Natural killer cell treated with Interleukin-12 subunit alpha and Interleukin-12 subunit beta and Interleukin-15 and Interleukin-18, amount 100 ng/mL, for 72 hours (primary cell): ENCODE measurements at places on chromosomes 16 and 17. TPM values are rescaled to one million over a fixed set of nuclear protein-coding genes. Genes with fewer than 3 reads are reported as not detected.

The SPATA22 gene
- total RNA-seq, result not detected

The EVPLL gene
- not detected for total RNA-seq

The TBC1D3 gene
- total RNA-seq, result not detected

The TMEM235 gene
- not detected for total RNA-seq

The MGAT5B gene
- 0.59 TPM for total RNA-seq

The G6PC1 gene
- not detected for total RNA-seq

The TAT gene
- total RNA-seq, result not detected

The CTRB1 gene
- not detected for total RNA-seq

The TNP2 gene
- total RNA-seq, result not detected

The PRR35 gene
- 0.64 TPM for total RNA-seq

The CCL4L2 gene
- total RNA-seq, result 37.4 TPM

The RTN4RL1 gene
- total RNA-seq, result not detected

The MYH13 gene
- not detected for total RNA-seq

The TPSD1 gene
- total RNA-seq, result not detected

The TSPAN10 gene
- 0.50 TPM for total RNA-seq

The CACNG3 gene
- total RNA-seq, result not detected

The OGFOD3 gene
- total RNA-seq, result 29.7 TPM

The MILR1 gene
- 6.9 TPM for total RNA-seq

The CFAP97D1 gene
- total RNA-seq, result not detected

The VTN gene
- total RNA-seq, result 0.52 TPM

The ABCA10 gene
- total RNA-seq, result 2.0 TPM

The ABCA6 gene
- total RNA-seq, result 1.3 TPM

The GP1BA gene
- not detected for total RNA-seq

The AANAT gene
- total RNA-seq, result not detected

The ABCA8 gene
- total RNA-seq, result not detected

The SOX15 gene
- total RNA-seq, result 0.26 TPM

The HBM gene
- not detected for total RNA-seq

The SLC6A2 gene
- total RNA-seq, result not detected

The CLEC3A gene
- total RNA-seq, result not detected

The TP53TG3D gene
- not detected for total RNA-seq

The SSH2 gene
- 72.2 TPM for total RNA-seq

The NT5M gene
- total RNA-seq, result 4.5 TPM

The STUB1 gene
- total RNA-seq, result 172 TPM

The TERB1 gene
- total RNA-seq, result 0.64 TPM

The ACSM2A gene
- total RNA-seq, result not detected

The TXNL4B gene
- total RNA-seq, result 28.8 TPM

The MYH8 gene
- not detected for total RNA-seq

The GPR179 gene
- total RNA-seq, result 0.10 TPM

The ZG16B gene
- total RNA-seq, result 3.8 TPM

The WNK4 gene
- 0.28 TPM for total RNA-seq

The KCNH6 gene
- total RNA-seq, result not detected

The ABCC3 gene
- total RNA-seq, result not detected

The KRT40 gene
- total RNA-seq, result not detected

The SLC16A13 gene
- total RNA-seq, result 19.1 TPM

The HBQ1 gene
- not detected for total RNA-seq

The ITGA2B gene
- 6.8 TPM for total RNA-seq

The LRRC37A gene
- 1.9 TPM for total RNA-seq

The CCL2 gene
- total RNA-seq, result not detected

The MAF gene
- total RNA-seq, result 41.9 TPM

The SLC25A11 gene
- total RNA-seq, result 91.6 TPM

The CASKIN1 gene
- 0.26 TPM for total RNA-seq

The CCL22 gene
- total RNA-seq, result not detected

The PRSS53 gene
- 4.1 TPM for total RNA-seq

The GALR2 gene
- 0.21 TPM for total RNA-seq

The CLDN6 gene
- total RNA-seq, result not detected

The HYDIN gene
- not detected for total RNA-seq

The SMIM36 gene
- total RNA-seq, result not detected
